ENCODE measurements at places on chromosomes 3 and 15.

GRCh38 chr3:177294221-177294620, 96.9 kb upstream of the TBL1XR1 start:
- DNase-seq, result no peak

- DNase-seq, result no peak
These were observed 65.5 kb downstream of the SRGAP3 start for GRCh38 chr3:9183811-9184460.

DNA sequence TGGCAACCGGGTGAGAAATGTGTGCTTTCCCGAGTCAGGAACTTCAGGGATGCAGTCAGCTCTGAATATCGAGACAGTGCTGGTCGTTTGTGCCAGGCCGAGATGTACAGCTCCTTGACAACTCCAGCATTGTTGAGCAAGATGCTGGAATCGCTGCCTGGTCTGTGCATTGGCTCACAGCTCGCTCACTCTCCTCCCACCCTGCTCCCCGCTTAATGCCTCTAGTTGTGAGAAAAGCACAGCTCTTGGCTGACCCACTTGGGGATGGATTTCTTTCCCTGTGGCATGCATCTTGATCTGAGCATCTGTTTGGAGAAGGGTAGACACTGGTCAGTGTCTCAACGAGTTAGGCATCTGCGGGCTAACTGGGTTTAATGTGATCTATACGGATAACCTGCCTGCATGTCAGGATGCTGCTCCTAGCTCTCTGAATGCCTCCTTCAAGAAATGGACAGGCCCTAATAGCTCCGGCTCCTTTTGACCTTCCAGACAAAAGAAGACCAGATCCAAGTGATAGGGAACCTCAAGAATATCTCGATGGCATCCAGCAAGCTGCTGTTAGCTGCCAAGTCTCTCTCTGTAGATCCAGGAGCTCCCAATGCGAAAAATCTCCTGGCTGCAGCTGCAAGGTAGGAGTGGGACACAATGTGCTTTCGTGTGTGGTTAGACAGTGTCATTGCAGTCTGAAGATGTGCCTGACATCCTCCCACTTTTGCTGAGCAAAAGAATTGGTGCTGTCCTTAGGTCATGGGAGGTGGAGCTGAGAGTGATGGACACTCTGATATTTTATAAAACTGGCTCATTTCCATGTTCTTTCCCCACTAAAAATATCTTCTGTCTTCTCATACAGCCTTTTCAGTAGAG, 302.2 kb upstream of the TPM1 start:
- no peak for DNase-seq

DNA sequence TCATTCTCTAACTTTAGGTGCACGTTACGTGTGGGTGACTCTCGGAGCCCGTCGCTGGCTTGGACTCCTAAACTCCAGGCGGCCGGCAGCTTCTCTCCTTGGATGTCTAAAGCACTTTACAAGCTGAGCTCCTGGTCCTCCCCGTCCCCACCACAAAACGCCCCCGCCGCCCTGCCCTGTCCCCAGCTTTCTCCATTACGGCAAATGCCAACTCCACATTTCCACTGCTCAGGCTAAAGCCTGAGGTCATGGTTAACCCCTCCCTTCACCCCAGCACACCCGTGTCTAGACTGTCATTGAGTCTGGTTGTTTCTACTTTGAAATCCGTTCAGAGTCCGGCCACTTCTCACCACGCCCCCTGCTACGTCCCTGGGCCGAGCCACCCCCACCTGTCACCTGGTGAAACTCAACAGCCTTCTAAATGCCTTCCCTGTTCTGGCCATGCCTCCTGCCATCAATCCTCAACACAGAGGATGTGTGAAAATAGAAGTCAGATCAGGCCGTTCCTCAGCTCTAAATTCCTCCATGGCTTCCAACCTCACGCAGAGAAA, 8.1 kb upstream of the PCSK6 start:
- no peak for DNase-seq

DNA sequence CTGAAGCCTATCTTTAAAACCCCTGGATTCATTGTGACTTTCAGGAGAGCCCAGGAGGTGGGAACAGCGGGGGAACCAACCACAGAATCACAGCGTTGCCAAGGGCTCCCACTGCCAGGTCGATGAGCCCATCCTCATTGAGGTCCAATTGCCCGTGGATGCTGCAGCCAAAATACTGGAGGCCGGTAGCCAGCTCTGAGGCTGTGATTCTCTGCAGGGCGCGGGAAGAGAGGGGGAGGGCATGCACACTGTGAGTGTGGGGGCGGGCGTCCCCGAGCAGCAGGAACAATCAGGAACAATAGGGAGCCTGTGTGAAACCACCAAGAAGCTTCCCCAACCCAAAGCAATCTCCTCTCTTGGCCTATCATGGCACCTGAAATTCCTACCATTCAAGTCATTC, 53.4 kb downstream of the FEM1B start:
- no peak for DNase-seq

- no peak for DNase-seq
These were observed 525.4 kb downstream of the NAALADL2 start for GRCh38 chr3:175384569-175384968.

DNA sequence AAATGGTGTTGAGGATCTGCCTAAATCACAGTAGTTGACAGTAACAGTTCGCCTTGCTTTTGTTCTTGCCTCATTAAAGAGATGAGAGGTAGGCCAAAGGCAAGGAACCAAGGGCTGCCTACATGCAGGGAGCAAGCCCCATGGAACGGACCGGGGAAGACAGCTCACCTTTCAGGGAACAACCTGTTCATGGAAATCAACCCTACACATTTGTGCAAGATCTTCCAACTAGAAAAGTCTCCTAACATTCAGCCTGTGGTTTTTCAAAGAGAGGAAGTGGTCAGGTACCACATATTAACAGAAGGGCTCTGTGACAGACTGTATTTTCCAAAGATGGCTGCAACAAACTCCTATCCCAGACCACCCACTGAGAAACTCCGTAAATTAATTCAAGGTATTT, 1031.8 kb upstream of the NR2F2 start:
- DNase-seq, result no peak

GRCh38 chr3:151625586-151625985, 108.1 kb upstream of the AADACL2 start:
- DNase-seq, result no peak

DNA sequence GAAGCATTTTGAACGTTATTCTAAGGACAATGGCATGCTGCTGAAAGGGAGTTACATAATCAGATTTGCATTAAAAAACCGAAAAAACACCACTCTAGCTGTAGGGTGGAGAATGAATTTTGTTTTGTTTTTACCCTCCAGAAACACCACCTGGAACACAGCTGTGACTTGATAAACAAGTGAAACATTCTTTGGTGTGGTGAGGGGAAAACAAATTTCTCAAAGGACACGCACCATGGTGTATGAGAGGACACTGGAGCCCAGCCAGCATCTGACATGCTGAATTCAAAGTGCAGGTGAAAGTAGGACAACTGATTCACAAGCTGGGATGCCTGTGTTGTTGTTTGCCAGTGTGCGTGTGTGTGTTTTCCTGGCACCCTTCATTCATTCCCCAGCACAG, 554.5 kb upstream of the TBL1XR1 start:
- DNase-seq, result no peak

- DNase-seq, result no peak
These were observed 378.9 kb downstream of the ULK4 start for GRCh38 chr3:41583014-41583413.

DNA sequence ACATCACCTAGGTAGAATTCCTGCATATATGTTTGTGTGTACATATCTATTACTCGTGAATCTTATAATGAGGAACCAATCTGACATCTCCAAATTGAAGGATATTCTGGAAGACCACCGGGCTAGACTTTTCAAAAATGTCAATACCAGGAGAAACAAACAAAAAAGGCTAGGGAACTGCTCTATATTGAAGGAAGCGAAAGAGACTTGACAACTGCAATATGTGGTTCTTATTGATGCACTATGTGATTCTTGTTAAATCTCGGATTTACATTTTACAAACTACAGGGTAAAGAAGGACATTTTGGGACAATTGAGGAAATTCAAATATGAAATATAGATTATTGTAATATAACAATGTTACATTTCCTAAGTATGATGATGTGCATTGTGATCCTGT, 137.5 kb upstream of the CCDC54 start:
- no peak for DNase-seq

DNA sequence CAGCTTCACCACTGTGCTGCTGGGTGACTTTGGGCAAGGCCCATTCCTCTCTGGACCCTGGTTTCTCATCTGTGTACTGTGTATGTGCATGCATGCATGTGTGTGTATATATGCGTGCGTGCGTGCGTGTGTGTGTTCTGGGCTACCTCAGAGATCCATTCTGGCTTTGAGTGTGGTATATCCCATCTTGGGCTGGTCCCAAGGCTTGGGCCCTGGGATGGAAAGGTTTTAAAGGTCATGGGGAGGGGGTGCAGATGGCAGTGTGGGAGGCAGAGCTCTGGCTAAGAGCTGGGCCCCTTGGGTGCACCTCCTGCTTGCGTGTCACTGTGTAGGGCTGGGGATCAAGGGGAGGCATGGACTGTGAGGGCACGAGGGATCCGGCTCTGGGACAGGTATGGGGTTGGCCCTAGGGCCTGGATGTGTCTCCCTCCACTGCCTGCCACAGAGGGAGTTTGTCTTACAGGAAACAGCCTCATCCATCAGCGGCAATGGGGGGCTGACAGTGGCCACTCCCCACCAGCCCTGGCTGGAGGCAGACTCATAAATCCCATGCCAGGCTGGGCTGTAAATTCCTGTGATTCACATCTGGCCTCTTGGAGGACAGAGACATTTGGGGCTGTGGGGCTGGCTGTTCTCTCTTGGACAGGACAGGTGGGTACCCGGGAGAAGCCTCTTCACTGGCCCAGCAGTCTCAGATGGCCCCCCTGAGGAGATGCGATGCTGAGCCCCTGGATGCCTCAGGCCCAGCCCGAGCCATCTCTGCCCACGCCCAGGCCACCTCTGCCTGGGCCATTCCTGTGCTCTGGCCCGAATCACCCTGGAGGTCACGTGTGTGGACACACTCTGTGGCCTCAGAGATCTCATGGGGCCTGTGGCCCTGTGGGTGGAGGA, 21.4 kb upstream of the CSPG4 start:
- no peak for DNase-seq

GRCh38 chr3:175077216-175077615, 218.1 kb downstream of the NAALADL2 start:
- no peak for DNase-seq

DNA sequence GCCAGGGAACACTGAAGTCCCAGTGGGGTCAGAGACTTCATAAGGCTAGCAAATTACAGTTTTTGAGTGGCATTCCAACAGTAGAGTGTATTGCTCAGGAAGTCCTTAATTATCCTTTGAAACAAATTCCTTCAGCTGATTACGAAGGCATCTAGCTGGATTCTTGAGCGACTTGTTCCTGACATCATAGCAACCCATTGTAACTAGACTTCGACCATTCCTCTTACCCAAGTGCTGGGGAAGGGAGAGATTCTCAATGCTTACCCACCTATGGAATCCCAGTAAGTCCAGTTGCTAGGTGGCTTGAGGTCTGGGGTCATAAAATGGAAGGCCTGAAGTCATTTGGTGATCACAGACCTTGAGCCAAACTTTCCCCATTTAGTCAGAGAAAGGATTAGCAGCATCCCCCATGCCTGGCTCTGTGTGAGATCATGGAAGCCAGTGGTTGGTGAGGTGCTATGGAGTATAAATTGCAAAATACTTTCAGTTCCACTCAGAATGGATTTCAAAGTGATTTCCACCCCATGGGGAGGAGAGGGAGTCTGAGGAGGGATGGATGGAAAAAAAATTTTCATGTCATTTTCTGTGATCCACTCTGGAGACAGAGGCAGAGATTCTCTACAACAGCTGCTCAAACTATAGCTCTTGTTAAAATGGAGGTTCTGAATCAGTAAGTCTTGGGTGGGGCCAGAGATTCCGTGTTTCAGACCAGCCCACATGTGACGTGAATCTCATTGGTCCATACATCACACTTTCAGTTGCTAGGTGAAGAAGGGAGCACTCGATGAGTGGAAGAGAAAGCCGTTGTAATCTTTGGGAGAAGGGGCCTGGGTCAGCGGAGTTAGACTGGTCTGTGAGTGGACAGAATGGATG, 45.7 kb downstream of the CD86 start:
- no peak for DNase-seq

GRCh38 chr3:192869131-192870031, 48.3 kb downstream of the MB21D2 start:
- no peak for DNase-seq

DNA sequence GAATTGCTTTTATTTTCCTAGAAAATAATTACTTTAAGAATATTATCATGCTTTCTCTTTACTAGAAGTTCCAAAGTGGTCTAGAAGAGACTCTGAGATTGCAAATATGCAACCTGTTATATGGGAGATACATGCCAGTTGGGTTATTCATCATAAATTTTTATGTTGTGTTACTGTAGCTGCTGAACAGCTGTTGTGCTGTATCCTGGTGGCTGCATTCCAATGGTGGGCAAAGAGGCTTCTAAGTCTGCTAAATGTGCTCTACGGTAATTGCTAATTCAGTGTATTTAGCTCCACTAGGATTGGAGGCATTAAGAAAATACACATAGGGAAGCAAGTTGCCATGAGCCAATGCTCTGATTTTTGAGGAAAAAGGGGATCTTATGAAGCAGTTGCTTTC, 409.0 kb downstream of the TUSC7 start:
- no peak for DNase-seq

DNA sequence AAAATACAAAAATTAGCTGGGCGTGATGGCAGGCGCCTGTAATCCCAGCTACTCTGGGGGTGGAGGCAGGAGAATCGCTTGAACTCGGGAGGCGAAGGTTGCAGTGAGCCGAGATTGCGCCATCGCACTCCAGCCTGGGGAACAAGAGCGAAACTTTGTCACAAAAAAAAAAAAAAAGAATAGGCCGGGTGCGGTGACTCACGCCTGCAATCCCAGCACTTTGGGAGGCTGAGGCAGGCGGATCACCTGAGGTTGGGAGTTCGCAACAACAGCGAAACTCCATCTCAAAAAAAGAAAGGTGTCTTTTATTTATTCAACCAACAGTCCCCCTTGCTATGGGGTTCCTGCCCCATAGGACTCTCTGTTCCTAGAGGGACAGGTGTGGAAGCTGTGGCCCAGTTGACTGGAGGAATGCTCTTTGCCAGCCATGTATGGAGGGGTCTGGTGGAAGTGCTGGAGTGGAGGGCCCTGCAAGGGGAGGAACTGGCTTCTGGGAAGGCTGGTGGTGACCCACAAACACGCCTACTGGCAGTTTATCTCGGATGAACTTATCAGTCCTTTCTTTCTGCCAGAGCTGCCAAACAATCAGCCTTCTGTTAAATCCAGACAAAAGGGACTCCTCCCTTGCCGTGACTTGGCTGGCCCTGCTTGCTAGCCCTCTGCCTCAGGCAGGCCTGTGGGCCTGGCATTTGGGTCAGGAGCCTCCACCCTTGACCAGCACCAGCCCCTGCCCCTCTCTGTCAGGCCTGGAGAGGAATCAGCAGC, 4.6 kb upstream of the DAG1 start:
- DNase-seq, result no peak

Measured in CD4-positive, alpha-beta T cell treated with Interleukin-6 at 100 ng/mL for 8 hours (primary cell).